ENCODE measurements at places on chromosomes 3 and 15. TPM values are rescaled to one million over a fixed set of nuclear protein-coding genes. Genes with fewer than 3 reads are reported as not detected.
A peak's percentile ranks its signal among the peaks of the same experiment; 100 is the strongest.

DNA sequence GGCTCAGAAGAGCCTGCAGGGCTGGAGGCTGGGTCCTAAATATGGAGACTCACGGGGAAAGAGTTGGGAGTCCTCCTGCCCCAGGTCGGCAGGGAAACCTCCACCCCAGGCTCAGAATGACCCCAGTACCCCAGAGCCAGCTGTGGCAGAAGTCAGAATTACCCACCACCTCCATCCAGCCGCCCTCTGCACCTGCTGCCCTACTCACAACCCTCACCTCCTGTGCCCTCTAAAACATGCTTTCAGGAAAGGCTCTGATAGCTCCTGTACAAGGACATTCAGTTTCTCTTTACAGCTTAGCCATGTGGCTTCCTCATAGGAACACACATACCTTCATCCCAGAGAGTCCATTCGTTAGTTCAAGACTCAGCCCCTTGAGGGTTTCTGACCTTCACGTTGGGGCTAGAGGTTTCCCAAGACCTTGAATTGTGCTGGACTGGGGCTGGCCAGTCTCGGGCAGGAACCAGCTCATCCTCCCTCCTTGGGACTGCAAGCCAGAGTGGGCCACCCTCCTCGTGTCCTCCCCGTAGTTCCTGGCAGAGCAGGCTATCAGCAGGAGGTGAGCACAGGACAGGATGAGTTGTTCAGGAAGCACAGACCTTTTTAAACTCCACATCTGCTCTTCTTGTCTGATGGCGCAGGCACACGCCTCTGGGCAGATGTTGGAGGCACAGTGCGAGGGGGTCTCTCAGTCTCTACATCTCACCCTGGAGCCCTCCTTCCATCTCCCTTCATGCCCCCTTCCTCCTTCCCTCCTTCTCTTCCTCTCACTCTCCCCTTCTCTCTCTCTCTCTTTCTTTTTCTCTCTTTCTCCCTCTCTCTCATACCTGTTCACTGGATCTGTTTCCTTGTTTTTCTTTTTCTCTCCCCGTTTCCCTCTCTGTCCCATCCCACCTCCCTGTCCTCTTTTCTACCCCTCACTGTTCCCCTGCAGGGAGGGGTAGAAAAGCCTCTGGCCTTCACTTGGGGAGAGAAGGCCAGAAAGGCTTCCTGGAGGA, 55.9 kb upstream of the NR2C2 start:
- no peak for DNase-seq

DNA sequence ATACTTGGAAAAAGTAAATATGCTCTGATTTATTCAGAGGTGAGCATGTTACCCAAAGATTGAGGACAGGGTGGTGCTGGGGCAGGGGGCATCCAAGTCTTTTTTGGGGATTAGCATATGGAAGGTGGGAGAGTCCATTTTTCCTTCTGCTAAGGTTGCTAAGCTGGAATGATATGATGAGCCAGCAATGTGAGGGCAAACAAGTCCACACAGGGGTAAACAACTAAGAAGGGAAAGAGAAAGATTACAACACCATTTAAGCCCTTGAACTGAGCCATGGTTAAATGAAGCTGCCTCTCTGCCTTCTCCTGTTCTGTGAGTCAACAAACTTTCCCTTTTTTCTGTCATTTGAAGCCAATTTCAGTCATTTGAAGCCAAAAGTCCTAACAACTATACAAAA, 89.0 kb downstream of the RPL22L1 start:
- DNase-seq = no peak

GRCh38 chr15:78104566-78105475, 12.5 kb downstream of the SH2D7 start:
- DNase-seq = no peak

DNA sequence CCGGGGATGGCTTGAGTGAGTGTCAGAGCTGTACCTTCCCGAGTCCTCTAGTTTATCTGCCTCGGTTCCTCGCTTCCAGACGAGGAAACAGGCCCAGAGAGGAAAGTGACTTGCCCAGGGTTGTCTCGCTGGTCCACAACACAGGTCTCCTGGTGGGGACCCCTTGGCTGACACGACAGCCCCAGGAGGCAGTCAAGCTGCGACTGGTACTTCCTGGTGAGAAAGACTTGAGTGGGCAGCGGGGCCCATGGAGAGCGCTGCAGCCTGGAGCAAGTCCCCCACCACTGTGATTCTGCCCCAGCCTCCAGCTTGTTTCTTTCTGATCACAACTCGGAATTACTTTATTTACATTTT, 600 bp upstream of the CHRNA5 start:
- peak; percentile 43 for DNase-seq

DNA sequence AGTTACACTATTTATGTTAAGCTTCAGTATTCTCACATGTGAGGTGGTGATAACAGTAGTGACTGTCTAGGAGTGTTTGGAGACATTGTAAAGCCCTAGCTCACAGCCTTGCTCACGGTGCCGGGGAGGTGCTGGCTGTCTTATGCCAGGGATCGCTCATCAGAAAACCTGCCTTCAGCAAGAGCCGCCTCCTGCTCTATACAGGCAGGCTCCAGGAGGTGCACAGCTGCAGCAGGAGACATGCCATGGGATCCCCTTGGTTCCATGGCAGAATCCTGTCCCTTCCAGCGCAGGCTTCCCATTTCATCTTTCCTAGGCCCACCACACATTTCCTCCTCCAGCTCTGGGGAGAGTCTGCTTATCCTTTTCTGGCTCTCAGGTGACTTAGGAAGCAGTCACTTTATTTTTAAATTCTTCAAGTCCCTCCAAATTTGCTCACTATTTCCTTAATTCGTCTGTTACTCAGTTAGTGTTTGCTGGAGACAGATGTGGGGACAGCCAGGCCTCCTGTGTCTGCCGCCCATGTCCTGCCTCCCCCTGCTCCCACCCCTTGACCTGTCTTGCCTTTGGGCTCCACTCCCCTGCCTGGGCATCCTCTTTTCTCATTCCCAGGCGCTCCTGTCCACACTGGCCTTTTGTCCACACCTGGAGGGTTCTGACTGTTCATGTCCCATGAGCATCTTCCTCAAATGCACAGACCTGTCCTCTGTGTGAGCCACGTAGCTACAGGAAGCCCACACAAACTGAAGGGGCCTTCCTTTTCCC, 31.7 kb downstream of the SLCO2A1 start:
- DNase-seq = no peak

GRCh38 chr3:25281041-25281731, 146.9 kb upstream of the RARB start:
- no peak for DNase-seq

Gene GOLGA8O
- polyA plus RNA-seq = not detected

Gene GPR62
- polyA plus RNA-seq = not detected
